ENCODE measurements at places on chromosomes 5 and 9.

DNA sequence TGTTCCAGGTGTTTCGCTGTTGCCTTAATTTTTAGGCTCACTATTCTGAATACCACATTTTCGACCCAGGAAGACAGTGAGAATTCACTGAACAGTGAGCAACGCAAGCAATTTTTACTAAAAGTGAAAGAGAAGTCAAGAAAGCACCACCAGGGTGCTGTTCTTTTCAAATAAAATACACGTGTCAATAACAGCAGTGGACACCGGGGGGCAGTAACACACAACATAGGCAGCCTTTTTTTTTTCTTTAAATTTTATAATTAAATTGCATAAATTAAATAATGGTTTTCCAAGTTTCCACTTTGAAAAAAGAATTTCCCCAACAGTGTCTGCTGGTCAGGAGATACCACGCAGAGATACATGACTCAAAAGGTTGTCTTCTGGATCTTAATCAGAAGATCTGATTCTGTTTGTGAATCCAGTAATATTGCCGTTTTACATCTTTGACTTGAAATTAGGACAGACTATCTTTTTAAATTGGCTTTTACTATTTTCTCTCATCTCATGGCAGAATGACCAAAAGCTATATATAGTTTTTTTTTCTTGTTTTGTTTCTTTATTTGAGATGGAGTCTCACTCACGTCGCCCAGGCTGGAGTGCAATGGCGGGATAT, 47.1 kb upstream of the SH3GL2 start:
- peak; percentile 42 for DNase-seq

DNA sequence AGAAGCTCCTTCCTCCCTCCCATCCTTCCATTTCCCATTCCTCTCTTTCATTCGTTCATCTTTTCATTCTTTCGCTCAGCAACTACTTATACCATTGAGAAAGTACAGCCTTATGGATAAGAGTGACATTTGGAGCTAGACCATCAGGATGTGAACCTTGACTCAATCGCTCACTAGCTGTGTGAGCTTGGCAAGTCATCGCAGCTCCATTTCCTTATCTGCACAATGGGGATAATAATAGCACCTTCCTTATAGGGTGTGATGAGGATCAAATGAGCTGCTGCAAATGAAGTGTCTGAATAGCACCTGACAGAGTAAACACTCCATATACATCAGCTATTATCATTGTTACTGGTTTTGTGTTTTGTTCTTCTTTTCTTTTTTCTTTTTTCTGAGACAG, 28.1 kb upstream of the SYNPO start:
- DNase-seq, result no peak

GRCh38 chr5:95808686-95809413, 13.7 kb downstream of the GLRX start:
- peak; percentile 71 for DNase-seq

DNA sequence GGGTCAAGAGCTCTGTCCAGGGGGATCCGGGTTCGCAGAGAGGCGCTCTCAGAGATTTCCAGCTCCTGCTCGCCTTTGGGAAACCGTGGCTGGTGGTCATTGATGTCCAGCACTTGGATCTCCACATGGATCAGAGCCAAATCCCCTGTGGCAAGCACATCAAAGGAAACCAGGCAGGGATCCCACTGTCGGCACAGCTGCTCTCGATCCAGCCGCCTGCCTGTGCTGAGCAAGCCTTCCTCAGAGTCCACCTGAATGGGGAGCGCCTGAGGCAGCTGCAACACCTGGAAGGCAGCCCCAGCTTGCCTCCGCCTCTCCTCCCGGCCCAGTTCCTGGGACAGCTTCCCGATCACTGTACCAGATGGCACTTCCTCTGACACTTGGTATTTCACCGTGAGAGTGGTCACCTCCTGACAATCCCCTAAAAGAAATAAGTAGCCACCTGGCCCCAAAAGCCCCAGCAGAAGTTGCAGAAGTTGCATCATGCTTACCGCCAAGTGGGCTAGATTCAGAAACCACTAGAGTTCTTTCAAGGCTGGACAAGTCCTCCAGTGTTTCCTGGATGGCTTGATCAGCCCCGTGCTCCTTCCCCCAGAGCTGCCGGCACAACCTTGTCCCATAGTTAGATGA, 520 bp downstream of the PCDH12 start:
- no peak for DNase-seq

DNA sequence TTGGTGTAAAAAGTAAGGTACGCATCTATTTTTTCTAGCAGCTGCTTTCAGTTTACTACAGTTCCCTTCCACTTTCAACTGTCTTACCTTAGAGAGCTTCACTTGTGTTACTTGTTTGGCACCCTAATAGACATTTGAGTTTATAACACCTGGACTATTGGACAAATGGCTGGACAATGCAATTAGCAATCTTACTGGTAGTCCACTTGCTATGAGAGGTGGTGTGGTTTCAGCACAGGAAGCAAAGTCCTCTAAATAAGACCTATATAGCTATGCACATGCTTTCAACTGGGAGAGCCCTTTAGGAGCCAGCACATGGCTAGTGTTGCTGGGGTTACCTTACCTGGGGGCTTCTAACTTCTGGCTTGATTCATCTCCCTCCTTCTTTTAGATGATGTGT, 119.6 kb upstream of the RANBP3L start:
- DNase-seq, result no peak

DNA sequence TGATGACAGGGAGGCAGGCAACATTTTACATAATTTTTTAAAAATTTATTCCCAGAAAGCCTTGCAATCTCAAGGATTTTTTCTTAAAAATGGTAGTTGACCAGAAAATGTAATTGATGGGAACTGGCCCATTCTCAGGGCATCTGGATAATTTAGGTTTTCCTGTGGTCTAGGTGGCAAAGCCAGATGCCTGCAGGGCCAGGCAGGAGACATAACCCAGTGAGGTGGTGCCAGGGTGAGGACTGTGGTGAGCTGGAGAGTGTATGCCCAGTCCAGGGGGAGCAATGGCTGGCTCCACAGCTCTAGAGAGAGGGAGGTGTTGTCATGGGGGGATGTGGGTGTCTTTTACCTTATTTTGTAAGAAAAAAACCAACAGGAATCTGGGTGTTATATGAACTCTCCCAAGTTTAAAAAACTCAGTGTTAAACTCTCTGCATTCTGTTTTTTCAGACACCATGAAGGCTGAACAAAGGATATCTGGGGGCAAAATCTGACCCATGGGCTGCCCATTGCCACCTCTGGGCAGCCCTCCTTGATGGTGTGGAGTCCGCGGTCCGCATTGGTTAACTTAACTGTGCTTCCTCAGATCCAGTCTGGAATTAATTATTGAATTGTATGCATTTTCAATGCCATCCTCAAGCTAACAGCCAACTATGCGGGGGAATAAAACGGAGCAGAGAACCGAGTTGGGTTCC, 43.9 kb downstream of the BOD1 start:
- no peak for DNase-seq

DNA sequence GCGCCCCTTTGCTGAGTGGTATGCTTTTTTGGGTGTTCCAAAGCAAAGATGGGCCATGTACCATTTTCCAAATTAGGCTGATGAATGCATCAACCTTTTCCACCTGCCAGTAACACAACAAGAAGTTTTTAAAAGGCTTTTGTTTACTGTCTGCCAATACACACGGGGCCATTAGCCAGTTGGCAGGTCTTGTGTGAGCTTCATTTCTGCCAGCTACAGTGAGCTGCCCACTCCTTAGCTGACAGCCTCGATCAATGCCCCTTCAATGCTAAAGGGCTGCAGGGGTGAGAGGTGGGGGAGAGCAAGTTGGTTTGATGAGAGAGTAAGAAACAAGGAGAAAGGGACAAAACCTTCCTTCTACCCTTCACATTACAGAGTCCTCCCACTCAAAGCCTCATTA, 128.7 kb downstream of the C5orf15 start:
- DNase-seq, result no peak

DNA sequence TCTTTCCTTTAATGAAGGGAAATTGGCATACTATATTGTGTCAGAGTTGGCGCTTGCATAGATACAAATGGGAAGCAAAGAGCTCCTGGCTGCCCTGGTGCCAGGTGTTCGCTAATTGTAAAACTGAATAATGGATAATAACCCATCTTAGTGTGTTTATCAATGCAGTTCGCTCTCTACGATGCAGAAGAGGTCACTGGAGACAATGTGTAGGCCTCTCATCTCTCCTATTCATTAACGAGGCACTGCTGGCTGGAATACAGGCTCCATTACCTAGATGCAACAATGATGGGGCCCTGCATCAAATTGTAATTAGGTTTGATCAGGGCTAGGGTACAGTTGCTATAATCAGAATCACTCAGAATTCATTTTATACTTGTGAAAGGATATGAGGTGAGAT, 171.0 kb downstream of the RMI1 start:
- DNase-seq, result no peak

DNA sequence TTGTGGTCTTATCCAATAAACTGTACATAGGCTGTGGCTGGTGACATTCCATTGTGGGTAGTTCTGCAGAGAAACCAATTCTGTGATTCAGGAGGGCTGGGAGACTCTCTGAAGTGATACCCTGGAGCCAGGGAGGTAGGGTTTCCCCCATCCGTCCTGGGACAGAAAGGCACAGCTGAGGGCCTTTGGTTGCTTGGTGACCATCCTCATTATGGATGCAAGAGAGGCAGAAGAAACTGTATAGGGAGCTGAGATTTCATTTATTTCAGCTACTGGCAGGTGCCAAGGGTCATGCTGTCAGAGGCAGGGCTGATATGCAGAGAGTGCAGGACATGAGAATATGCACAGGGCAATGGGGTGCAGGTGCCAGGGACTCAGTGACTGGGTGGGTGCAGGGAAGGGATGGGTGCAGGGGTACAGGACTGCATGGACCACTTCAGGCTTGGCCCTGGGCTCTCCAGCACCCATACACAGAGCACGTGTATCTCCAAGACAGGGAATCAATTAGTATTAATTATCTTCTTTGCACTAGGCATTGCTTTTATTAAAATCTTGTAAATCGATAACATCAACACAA, 236.5 kb downstream of the ICE1 start:
- no peak for DNase-seq

DNA sequence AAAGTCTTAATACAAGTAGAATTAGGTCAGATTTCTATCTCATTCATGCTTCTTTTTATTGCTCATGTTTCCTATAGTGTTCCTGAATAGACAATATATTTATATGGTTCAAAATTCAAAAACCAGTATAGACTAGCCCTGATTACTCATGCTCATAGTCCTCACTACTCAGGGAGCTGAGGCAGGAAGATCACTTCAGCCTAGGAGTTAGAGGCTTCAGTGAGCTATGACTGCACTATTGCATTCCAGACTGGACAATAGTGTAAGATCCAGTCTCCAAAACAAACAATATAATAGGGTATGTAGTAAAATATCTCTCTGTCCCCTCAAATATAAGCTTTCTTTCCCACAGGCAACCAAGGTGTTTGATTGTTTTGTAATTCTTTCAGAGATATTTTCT, 2.4 kb downstream of the ANKRD31 start:
- DNase-seq, result no peak

- DNase-seq, result no peak
Measured at GRCh38 chr5:21424907-21425306, 1428.2 kb downstream of the CDH12 start.

- DNase-seq, result no peak
Measured at GRCh38 chr9:81621118-81621517, 68.2 kb downstream of the TLE1 start.

- peak; percentile 44 for DNase-seq
Measured at GRCh38 chr5:169263591-169263990, 37.3 kb downstream of the SLIT3 start.

- no peak for DNase-seq
Measured at GRCh38 chr9:84411683-84412267, 71.2 kb upstream of the SLC28A3 start.

GRCh38 chr5:67204821-67205220, 8.2 kb upstream of the CD180 start:
- DNase-seq, result no peak

GRCh38 chr5:44246986-44247385, 142.2 kb downstream of the FGF10 start:
- DNase-seq, result peak; percentile 66

DNA sequence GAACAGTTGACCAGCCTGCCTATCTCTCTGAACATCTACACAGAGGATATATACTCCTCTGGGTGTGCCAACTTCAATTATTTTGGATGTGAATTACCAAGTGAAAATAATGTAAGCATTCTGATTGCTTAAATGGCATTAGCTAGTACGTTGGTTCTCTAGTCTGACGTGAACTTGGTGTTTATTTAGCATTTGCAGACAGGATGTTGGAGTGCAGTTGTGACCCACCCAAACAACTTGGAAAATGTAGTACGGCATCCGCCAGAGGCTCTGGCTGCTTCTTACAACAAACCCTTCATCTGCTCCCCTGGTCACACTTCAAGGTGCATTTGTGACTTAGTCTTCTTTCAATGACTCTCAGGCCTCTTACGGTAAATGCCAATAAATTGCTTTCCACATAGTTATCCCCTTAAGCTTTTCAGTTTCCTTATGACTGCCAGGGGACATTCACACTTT, 616.6 kb downstream of the PDE4D start:
- DNase-seq, result no peak

GRCh38 chr5:132069561-132069960, 4.0 kb upstream of the CSF2 start:
- DNase-seq, result no peak

- DNase-seq, result no peak
Measured at GRCh38 chr5:112386766-112387165, 32.3 kb downstream of the EPB41L4A start.

DNA sequence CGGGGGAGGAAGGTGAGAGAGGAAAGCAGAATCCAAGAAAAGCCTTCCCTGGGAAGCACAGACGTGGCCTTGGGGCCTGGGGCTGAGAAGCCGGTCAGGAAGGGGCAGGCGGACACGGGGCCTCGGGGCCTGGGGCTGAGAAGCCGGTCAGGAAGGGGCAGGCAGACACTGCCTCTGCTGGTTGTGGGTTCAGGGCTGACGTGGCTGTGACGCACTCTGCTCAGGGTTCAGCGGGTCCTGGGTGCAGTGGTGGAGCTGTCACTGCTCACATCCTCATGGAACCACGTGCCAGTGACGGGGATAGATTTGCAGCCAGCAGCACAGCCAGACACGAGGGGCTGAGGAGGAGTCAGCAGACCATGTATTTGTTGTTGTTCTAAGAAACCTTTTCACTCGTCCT, 12.8 kb downstream of the PAEP start:
- DNase-seq, result no peak

GRCh38 chr5:11758321-11758720, 145.9 kb downstream of the CTNND2 start:
- no peak for DNase-seq

Data from fibroblast of skin of right biceps (primary cell).